ENCODE measurements at places on chromosomes 1 and 21. TPM values are rescaled to one million over a fixed set of nuclear protein-coding genes. Genes with fewer than 3 reads are reported as not detected.

The ANGPTL3 gene
- not detected for total RNA-seq

The E2F2 gene
- not detected for total RNA-seq

GRCh38 chr1:218752126-218752525, 407.0 kb downstream of the TGFB2 start:
- H3K27me3 ChIP-seq, result no peaks in the 10 kb centered on the region
- no peak overlapping the region for H3K4me3 ChIP-seq
- no peaks in the 10 kb centered on the region for H3K4me1 ChIP-seq
- no peaks in the 10 kb centered on the region for H3K36me3 ChIP-seq

- no peak overlapping the region for H3K4me3 ChIP-seq
- no peak overlapping the region for H3K27ac ChIP-seq
- H3K27me3 ChIP-seq, result no peaks in the 10 kb centered on the region
Measured at GRCh38 chr1:234942879-234943506, 185.6 kb downstream of the TOMM20 start.

DNA sequence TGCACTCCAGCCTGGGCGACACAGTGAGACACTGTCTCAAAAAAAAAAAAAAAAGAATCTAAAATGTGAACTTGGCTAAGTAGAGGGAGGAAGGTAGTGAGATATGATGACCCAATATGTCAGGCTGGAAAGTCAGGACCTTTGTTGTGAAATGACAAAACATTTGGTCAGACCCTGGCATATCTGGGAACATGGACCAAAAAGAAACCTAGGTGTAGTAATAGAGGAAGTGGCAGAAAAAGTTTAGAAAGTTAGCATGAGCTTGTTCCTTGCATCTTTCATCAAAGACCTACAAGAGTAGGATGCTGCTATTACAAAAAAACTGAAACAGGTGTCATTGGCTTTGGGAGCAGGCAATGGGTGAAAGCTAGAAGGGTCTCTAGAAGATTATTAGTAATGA, 7.3 kb upstream of the S100A3 start:
- H3K27ac ChIP-seq, result no peak overlapping the region
- H3K27me3 ChIP-seq, result no peaks in the 10 kb centered on the region
- H3K36me3 ChIP-seq, result no peaks in the 10 kb centered on the region
- H3K4me3 ChIP-seq, result no peak overlapping the region
- peaks cover 3% of the 10 kb centered on the region for H3K4me1 ChIP-seq

GRCh38 chr1:222465211-222466041, 82.5 kb downstream of the HHIPL2 start:
- H3K36me3 ChIP-seq, result no peaks in the 10 kb centered on the region
- no peaks in the 10 kb centered on the region for H3K27me3 ChIP-seq

DNA sequence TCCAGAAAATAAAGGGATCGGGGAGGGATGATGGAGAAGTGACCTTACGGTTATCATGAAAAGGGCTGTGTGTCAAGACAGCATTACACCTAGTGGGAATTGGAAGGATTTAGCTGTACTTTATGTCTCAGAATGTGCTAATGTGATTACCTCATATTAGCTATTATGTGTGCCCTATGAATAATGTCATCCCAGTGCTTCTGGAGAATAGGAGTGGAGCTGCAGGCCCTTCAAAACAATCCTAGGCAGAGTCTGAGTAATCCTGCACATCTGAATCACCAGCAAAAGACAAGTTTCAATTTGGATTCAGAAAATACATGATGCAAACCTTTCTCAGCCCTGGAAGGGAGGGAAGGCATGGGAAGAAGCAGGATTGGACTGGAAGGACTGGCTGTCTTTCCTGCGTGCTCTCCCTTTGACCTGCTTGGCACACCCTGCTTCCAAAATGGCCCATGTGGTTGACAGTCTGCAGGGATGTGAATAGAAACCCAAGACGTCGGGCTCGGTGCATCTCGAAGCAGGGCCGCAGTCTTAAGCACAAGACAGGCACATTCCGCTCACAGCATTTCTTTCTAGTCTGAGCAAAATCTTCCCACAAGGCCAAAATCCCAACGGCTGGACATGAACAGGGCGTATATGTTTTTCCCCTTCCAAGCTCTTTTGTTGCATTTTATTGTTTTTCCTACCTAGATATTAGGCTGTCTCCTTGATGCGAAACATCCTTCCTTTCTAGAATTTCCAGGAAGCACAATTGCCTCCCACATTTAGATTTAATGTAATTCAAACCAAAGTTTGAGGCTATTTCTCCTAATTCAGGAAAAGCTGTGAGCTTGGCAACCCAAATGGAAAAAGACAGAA, 54.3 kb upstream of the TARBP1 start:
- no peaks in the 10 kb centered on the region for H3K36me3 ChIP-seq
- DNase-seq, result peak; percentile 98
- H3K27me3 ChIP-seq, result no peaks in the 10 kb centered on the region
- H3K27ac ChIP-seq, result peak overlapping the region; percentile 92

GRCh38 chr1:34362949-34363348, 186.2 kb downstream of the C1orf94 start:
- H3K4me3 ChIP-seq, result no peak overlapping the region
- no peaks in the 10 kb centered on the region for H3K27me3 ChIP-seq
- no peaks in the 10 kb centered on the region for H3K36me3 ChIP-seq
- no peak overlapping the region for H3K27ac ChIP-seq
- no peak for DNase-seq
- H3K4me1 ChIP-seq, result no peaks in the 10 kb centered on the region

DNA sequence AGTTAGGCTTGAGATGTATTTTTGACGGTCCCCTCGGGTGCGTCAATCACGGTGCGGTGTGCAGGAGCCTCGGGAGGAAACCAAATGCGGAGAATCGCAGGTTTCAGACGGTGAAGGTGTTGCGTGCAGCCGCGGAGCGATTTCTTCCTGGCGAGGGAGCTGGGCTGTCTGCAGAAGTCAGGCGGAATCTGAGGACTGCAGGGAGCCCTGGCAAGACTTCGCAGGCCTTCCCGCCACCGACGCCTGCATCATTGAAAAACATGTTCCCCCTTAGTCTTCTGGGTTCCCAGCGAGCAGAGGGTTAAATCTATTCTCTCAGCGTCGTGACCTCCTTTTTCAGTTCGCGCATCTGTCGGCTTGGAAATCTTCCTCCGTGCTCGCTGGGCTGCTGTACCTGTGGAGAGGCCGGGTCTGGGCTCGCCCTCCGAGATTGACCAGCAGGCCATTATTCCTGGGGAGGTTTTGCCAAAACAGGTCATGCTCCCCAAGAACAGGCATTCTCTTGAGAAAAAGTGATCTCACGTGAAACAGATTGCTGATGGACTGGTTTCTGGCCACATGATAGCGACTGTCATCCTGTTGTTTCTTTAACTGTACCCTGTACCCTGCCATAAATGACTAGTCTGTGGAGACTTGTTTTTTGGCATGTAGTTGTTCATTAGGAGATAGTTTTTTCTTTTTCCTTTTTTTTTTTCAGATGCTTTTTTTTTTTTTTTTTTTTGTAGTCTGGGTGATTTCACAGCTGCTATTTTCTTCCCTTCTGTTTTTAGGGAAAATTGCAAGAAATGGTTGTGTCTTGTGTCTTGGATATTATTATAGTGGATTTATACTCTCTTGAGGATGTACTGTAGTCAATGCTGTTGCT, 894 bp downstream of the EPB41 start:
- no peaks in the 10 kb centered on the region for H3K36me3 ChIP-seq
- peaks cover 7% of the 10 kb centered on the region for H3K4me1 ChIP-seq
- DNase-seq, result peak; percentile 34
- H3K27me3 ChIP-seq, result no peaks in the 10 kb centered on the region
- H3K4me3 ChIP-seq, result peak overlapping the region; percentile 66

The C1orf141 gene
- not detected for total RNA-seq

GRCh38 chr1:86714159-86714558, 9.8 kb downstream of the SH3GLB1 start:
- no peaks in the 10 kb centered on the region for H3K27me3 ChIP-seq
- no peak for DNase-seq
- H3K4me1 ChIP-seq, result peaks cover 4% of the 10 kb centered on the region
- peaks cover 20% of the 10 kb centered on the region for H3K36me3 ChIP-seq
- no peak overlapping the region for H3K4me3 ChIP-seq

- no peak for DNase-seq
- H3K27me3 ChIP-seq, result no peaks in the 10 kb centered on the region
- no peak overlapping the region for H3K27ac ChIP-seq
- no peak overlapping the region for H3K4me3 ChIP-seq
Measured at GRCh38 chr1:230166366-230167132, 99.5 kb downstream of the GALNT2 start.

The MCOLN3 gene
- 0.75 TPM for total RNA-seq

The RHCE gene
- total RNA-seq, result 0.75 TPM

The CYP4A11 gene
- not detected for total RNA-seq

The ADORA3 gene
- total RNA-seq, result not detected

The FAM3B gene
- not detected for total RNA-seq

DNA sequence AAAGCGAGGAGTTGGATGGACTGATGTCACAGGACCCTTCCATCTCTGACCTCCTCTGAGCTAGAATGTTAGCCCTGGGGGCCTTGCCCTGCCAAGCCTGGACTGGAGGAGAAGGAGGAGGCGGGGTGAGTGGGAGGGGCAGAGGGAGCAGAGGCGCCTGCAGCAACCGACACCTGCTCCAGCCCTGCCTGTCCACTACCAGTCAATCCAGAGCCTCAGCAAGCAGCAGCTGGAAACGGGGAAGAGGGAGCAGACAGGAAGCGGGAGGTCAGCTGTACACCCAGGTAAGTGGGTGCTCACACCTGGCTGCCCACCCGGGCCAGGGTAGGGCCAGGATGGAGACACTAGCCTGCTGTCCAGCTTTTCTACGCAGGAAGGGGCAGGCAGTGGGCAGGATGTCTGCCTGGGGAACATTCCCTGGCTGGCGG, at the start of gene IGFN1:
IGFN1 (plus strand) TSS at position 201 of the 428 bp plus-strand sequence. CDS start 2,470 bp downstream, outside the sequence.
- H3K36me3 ChIP-seq, result no peaks in the 10 kb centered on the region
- H3K4me1 ChIP-seq, result peaks cover 14% of the 10 kb centered on the region
- DNase-seq, result no peak
- peak within 1 kb of the TSS; percentile 29 for H3K27ac ChIP-seq
- no peak within 1 kb of the TSS for H3K4me3 ChIP-seq
- no peaks in the 10 kb centered on the region for H3K27me3 ChIP-seq

- H3K4me3 ChIP-seq, result no peak overlapping the region
- H3K4me1 ChIP-seq, result no peaks in the 10 kb centered on the region
- DNase-seq, result no peak
- H3K27ac ChIP-seq, result no peak overlapping the region
- H3K27me3 ChIP-seq, result no peaks in the 10 kb centered on the region
- no peaks in the 10 kb centered on the region for H3K36me3 ChIP-seq
Measured at GRCh38 chr21:15236111-15236510, 171.3 kb upstream of the NRIP1 start.

The ROR1 gene
- total RNA-seq, result 38.3 TPM

The KRTAP20-4 gene
- total RNA-seq, result not detected

- DNase-seq, result no peak
- H3K4me3 ChIP-seq, result no peak overlapping the region
- H3K36me3 ChIP-seq, result peaks cover 5% of the 10 kb centered on the region
Measured at GRCh38 chr21:45202889-45203288, 84.8 kb downstream of the POFUT2 start.

The FMO5 gene
- total RNA-seq, result 1.3 TPM

The GPR25 gene
- not detected for total RNA-seq

DNA sequence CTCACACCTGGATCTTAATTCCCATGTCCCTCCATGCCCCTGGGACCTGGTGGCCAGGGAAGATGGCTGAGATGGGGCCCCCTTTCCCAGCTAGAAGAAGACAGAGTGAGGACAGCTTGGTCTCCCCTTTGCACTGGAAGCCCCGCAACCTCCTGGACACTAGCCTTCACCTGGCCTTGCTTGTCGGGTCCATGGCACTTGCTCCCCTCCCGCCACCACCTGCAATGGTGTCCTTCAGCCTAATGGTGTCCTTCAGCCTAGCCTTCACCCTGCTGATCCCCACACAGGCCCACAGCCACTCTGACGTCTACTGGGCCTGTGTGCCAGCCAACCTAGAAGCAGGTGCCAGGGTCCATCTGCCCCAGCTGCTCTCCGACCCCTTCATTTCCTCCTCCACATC, 45.9 kb upstream of the EDN2 start:
- H3K27me3 ChIP-seq, result no peaks in the 10 kb centered on the region
- no peaks in the 10 kb centered on the region for H3K36me3 ChIP-seq
- no peaks in the 10 kb centered on the region for H3K4me1 ChIP-seq

DNA sequence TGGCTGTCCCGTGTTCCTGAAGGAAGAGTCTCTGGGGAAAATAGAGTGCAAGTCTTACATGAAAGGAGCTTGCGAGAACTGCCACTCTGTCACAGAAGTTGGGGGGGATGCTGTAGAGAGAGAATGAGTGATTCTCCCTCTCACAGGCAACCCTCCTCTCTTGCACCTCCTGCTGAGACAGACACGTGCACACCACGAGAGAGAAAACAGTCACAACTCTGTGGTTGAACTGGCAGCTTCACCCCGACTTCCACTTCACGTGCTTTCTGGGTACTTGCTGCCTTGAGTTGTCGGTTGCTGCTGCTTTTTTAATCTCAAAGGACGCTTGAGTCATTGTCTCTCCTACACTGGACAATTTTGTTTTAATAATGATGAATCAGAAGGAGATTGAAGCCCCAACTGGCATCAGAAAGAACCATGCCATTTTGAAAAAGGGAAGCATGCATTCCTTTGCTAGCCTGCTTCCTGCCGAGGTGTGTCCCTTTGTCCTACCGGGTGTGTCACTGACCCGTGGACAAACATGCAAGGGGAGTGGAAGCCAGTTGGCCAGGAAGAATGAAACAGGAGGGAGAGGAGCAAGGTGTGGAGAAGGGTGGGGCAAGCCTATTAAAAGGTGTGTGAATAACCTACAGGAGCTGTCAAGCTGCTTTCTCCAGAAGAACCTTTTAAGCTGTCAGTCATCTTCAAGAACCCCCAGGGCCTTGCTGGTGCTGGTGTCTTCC, 164.2 kb downstream of the CACNA1E start:
- peak; percentile 29 for DNase-seq
- no peak overlapping the region for H3K4me3 ChIP-seq
- H3K36me3 ChIP-seq, result no peaks in the 10 kb centered on the region
- peaks cover 5% of the 10 kb centered on the region for H3K27me3 ChIP-seq

GRCh38 chr1:180151508-180151907, 3.2 kb upstream of the QSOX1 start:
- peaks cover 26% of the 10 kb centered on the region for H3K4me1 ChIP-seq
- H3K27me3 ChIP-seq, result no peaks in the 10 kb centered on the region
- DNase-seq, result peak; percentile 84
- no peak overlapping the region for H3K4me3 ChIP-seq
- H3K27ac ChIP-seq, result peak overlapping the region; percentile 26

DNA sequence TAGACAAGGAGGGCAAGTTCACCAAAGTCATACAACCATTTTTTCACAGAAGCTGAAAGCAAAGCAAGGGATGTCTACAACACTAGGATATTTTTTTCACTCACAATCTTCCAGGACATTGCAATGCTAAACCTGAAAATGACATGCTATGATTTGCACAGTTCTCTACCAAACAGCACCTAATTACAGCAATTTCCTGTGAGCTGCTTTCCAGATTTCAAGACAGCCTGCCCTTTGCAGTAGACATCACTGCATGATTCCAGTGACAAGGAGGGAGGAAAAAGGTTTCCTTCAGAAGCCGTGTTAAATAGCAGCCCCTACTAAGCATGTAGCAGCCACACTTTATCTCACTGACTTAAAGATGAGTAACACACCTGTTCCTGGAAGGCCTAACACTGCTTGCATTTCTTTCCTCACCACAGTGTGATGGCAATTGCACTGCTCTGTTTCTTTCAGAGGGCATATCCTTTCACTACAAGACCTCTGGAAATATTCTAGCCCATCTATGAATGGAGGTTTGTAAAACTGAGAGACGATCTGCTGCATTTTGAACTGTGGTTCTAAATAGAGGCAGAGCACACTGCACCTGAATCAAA, 97.1 kb downstream of the DUSP10 start:
- H3K4me1 ChIP-seq, result no peaks in the 10 kb centered on the region
- H3K36me3 ChIP-seq, result no peaks in the 10 kb centered on the region
- no peaks in the 10 kb centered on the region for H3K27me3 ChIP-seq
- H3K27ac ChIP-seq, result no peak overlapping the region
- no peak for DNase-seq
